ENCODE measurements at places on chromosomes 2 and 18.

DNA sequence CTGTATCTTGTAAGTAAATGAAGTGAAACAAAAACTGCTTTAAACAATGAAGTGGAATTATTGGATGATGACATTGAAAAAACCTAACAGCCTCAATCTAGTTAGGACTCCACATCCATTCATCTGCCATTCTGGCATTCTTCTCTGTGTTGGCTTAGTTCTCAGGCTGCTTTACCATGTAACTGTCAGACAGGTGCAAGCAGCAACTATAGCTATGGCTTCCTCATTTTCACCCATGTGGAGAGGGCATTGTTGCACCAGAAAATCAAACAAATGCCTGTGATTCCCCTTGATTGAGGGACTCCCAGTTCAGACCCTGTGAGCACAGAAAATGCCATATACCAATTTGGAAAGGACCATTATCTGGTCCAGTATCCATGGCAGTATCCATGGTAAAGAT, 129.5 kb upstream of the NYAP2 start:
- no peak for DNase-seq

DNA sequence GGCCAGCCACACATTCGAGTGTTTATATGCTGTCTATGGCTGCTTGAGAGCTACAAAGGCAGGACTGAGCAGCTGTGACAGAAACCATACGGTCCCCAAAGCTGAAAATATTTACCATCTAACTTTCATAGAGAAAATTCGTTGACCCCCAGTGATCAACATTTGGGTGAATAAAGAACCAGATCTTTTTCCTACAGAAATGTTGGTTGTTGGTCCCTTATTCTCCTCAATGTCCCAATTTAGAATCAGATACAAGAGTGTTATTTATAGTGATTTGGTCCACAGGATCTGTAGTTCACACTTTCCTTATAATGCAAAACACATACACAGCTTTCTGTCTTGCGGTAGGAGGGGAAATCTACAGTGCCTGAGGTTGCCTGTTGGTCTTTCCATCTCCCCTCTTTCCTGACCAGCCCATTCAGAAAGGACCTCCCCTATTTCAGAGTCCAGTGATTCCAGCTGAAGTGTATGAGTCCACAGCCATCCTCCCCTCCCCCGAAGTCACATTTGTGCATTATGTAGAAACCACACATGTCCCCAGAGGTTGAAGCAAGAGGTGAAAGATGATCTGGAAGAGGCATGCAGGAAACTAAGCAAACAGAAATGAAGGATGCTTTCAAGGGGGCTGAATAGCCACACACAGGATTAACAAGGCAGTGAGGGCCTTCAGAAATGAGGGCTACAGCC, 61.9 kb downstream of the SPRED2 start:
- DNase-seq = no peak

DNA sequence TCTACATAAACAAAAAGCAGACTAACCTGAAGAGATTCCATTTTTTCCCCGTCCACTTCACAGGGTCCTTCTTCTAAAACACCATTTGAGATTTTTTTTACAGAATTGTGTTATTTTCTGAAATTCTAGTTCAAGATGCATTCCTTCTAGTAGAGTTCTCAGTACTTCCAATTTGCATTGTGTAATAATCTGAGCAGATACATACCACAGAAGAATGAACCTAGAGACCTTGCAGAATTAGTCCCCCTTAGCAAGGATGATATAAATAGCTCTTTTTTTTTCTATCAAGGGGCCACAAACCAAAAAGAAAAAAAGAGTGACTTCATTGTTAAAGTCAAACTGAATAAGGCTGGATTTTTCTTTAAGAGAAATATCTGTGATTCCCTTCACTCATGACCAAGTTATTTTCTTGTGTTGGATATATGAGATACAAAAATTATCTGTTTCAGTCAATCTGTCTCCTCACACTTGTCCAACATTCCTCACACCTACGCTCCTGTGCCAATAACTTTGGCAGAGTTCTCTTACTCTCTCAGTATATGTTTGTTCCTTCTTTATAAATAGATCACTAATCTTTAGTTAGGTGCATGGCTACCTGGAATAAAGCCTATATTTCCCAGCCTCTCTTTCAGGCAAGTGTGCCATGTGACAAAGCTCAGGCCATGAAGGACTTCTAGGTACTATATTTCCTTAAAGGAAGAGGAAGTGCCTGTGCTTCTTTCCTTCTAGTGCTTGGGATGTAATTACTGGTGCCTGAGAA, 183.5 kb downstream of the ZNF385B start:
- DNase-seq = no peak

- DNase-seq = no peak
These were observed 71.9 kb downstream of the TCF4 start for GRCh38 chr18:55515941-55516710.

- DNase-seq = no peak
These were observed 73.3 kb upstream of the MGAT4A start for GRCh38 chr2:98804265-98804650.

GRCh38 chr18:71327850-71328249, 1039.0 kb downstream of the SOCS6 start:
- DNase-seq = no peak

DNA sequence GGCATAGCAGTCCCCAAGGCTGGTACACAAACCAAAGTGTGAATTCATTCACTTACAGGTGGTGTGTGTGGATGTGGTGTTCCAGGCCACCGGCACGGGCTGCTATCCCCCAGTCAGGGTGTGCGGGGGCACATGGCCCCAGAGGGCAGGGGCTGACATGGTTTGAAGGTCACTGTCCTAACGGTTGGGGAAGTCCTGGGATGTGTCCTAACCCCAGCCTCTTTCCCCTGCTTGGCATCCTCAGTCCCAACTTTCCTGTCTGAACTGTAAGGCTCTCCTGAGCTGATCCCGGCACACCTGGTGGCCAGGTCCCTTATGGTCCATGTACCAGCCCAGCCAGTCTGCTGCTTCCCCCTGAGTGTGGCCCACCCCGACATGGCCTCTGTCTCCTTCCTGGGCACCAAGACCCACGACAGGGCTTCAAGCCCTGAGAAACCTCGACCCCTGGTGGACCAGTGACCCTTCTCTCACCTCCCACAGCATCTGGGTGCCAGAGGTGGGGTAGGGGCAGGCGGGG, 2.4 kb upstream of the TMEM185B start:
- no peak for DNase-seq

GRCh38 chr18:60329131-60329530, 43.4 kb downstream of the MC4R start:
- DNase-seq = no peak

- no peak for DNase-seq
These were observed 68.5 kb upstream of the ST3GAL5 start for GRCh38 chr2:85957256-85957655.

DNA sequence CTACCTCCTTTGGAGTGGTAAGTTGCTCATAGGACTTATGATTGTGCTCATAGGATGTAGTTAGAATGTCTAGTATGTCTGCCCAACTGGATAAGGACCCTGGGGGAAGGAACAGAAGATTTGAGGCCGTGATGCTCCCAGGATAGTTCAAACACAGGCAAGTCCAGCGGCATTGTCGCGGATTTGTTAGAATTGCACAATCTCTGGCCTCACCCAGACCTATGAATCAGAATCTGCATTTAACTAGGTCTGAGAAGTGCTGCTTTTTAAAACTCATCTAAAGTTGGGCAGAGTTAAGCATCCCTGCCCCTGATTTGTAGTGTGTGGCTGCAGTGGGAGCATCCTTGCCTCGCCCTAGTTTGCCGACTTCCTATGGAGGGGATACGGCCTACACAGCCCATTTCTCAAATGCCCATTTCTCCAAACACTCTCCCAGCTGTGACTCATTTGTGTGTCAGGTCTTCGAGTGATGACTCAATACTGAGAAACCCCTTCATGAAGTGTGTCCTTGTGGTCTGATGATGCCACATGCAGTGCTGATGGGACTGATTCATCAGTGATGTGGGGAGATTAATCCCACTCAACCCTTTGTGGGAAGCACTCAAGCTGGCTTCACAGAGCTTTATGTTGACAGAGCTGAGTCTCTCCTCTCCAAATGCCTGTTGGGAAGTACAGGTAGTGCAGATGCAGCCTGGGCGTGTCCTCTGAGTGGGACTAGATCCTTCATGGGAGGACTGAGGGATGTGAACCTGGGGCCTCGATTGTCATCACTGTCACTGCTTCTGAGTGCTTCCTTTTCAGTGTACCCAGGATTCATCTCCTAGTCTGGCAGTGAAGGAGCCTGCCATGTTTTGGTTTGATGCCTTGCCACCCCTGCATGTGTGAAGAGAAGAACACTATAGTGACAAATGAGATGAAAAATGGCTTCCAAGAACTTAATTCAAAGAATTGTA, 18.7 kb downstream of the SMIM21 start:
- no peak for DNase-seq

- no peak for DNase-seq
These were observed 5.0 kb upstream of the DGKD start for GRCh38 chr2:233349005-233349998.

- no peak for DNase-seq
These were observed 6.2 kb downstream of the IMPA2 start for GRCh38 chr18:11987527-11987926.

GRCh38 chr2:135820003-135820618, 16.9 kb downstream of the LCT start:
- DNase-seq = no peak

- DNase-seq = no peak
These were observed 45.6 kb downstream of the PAIP2B start for GRCh38 chr2:71181316-71181715.

GRCh38 chr2:99602476-99602875, 112.7 kb upstream of the REV1 start:
- DNase-seq = no peak

- no peak for DNase-seq
These were observed 25.3 kb downstream of the FSHR start for GRCh38 chr2:49129034-49129433.

DNA sequence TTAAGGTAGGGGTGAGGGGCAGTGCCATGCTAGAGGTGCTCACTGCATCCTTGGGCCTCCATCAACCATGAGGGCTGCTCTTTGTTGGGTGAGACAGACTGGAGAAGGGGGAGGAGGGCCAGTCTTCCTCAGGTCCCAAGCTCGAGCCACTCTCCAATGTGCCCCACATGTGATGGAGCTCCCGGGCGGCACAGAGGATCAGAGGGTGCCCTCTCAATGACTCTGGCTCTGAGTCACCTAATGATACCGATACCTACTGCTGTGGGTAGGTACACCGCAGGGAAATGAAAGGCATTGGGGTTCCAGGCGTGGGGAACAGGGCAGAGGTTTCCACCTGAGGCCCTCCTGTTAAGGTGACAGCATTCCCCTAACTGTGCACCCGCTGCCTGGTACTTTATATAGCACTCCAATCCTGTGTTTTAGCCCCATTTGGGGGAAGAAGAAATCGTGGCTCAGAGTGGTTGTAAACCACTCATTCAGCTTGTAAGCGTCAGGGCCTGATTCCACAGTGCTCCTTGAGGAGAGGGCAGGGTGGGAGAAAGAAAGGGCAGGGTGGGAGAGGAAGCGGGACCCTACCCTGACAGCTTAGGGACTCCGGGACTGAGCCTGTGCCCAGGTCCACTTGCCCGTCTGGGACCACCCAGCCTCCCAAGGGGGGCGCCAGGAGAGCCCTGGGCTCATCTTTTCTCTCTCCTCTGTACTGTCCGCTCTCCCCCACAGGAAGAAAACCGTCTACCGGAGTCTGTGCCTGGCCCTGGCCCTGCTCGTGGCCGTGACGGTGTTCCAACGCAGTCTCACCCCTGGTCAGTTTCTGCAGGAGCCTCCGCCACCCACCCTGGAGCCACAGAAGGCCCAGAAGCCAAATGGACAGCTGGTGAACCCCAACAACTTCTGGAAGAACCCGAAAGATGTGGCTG, 1.8 kb downstream of the B3GNT7 start:
- DNase-seq = no peak

GRCh38 chr2:18077704-18078103, 199.2 kb downstream of the KCNS3 start:
- DNase-seq = no peak

DNA sequence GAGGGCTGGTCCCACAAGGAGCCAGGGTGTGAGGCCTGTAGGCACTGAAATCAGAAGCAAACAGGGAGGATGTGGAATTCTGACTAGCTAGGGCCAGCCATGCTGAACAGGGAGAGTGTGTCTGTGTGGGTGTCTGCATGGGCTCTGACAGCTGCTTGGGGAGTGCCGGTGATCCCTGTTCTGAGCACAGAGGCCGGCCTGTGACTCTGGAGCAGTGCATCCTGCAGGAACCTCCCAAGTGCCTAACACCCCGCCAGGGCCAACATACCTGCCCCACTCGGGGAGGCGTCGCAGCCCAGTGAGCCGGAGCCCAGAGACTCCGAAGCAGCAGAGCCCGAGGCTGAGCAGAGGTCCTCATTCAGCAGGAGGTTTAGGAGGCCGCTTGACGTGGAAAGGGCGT, 11.5 kb upstream of the HES6 start:
- DNase-seq = no peak

- no peak for DNase-seq
These were observed 212.8 kb upstream of the SOX11 start for GRCh38 chr2:5479265-5479928.

DNA sequence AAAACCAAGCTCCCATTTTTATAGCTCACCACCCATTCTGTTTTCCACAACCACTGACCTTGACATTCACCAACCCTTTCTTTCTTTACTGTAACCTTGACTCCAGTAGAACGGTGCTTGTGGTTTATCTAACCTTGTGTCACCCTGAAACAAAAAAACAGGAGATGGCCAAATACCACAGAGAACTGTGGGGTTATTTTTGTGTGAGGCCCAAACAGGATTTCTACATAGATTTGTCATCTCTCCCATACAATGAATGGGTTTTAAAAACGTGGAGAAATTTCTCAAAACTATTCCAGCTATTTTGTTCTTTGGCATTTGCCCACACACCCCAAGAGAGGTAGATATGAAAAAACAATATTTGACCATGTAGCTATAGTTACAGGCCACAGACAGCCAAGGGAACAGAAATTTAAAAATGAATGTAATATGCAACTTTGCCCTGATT, 231.3 kb upstream of the TANK start:
- DNase-seq = no peak

- no peak for DNase-seq
These were observed 68.3 kb downstream of the SPTBN1 start for GRCh38 chr2:54524226-54524991.

DNA sequence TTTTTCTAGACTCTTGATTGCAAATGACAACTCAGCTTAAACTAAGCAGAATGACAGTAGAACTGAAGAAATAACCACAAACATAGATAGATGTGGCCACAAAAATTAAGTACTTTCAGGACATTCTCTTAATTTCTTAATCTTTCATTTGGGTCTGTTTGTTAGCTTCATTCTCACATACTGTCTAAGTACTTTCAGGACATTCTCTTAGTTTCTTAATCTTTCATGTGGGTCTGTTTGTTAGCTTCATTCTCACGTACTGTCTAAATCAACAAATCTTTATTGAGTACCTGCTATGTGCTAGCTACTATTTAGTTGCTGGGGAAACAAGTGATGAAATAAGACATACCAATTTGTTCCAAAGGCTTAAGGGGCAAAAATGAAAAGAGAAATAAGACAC, 35.1 kb downstream of the FAM117B start:
- DNase-seq = no peak

DNA sequence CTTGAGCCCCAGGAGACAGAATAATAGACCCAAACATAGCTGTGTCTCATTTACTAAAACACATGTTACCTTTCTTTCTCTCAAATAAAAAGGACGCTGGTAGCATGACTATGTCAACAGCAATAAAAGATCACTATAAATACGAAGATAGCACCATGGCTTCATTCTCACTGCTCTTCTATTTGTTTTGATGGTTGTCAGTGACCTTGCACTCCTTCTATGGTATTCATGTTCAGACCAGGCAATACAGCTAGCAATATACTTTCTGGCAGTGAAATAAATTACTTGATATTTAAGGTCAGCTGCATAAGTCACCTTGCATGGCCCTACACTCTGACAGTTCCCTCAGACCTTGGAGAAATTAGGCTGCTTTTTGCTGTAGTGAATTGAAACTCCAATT, 263.2 kb upstream of the CDH7 start:
- DNase-seq = no peak

- no peak for DNase-seq
These were observed 100.8 kb upstream of the TFPI start for GRCh38 chr2:187655001-187655400.

All from cortex of kidney (tissue), 1 donor.